Muscle of leg (tissue), 16 donors: ENCODE measurements at places on chromosomes 1 and 21. TPM values are rescaled to one million over a fixed set of nuclear protein-coding genes. Genes with fewer than 3 reads are reported as not detected.
A peak's percentile ranks its signal among the peaks of the same experiment; 100 is the strongest.

RGS5 gene
- 26.2 TPM for total RNA-seq

DNA sequence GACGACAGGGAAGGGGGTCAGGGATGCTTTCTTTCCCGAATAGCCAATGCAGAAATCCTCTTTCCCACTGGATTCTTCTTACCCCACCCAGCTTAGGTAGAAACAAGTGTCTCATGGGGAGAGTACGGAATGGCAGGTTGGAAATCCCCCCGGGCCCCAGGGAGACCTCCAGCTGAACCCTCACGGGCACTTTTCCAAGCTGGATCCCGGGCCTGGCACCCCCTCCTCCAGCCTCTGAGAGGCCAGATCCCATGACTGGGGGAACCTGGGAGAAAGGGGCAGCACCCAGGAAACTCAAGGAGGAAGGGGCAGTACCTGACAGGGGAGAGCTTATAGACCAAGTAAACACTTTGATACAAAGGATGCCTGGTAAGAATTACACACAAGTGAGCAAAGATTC, 1.3 kb downstream of the PKP1 start:
- H3K4me1 ChIP-seq = peaks cover 43% of the 10 kb centered on the region
- H3K27me3 ChIP-seq = peaks cover 48% of the 10 kb centered on the region
- H3K4me3 ChIP-seq = peak overlapping the region; percentile 39
- no peaks in the 10 kb centered on the region for H3K36me3 ChIP-seq

DNA sequence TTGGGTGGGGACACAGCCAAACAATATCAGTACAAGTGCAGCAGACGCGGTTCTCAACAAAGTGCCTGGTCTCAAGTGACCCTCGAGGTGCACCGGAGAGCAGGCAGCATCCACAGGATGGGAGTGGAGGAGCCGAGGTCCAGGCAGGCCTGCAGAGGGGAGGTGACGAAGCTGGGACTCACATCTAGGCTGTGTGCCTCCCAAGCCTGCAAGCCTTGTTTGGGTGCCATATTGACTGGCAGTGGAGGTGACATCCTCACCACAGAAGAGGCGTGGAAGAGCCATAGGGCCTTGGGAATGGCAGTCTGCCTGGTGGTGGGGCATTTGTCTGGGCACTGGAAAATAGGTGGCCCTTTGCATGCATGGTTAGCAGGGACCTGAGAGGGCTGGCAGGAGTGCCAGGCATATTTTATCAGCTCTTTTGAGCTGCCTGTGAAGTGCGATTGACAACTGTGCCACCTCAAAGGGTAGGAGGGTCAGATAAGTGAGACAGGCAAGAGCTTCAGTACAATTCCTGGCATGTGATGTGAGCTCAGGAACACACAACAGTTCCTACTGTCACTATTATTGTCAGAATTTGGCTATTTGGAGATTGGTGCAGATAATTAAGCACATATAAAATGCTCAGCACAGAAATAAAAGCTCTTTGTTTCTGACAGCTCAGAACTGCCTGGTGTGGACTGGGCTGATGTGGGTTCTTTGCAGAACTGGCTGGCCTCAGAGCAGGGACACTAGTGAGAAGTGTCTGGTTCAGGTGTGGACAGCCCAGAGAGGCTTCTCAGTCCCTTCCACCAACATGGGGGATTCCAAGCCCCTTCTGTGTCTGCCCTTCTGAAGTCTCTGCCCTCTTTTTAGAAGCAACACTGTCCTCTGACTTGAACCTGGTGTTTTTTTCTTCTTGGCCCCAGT, 347.6 kb upstream of the AJAP1 start:
- no peak overlapping the region for H3K4me3 ChIP-seq
- H3K36me3 ChIP-seq = no peaks in the 10 kb centered on the region
- no peaks in the 10 kb centered on the region for H3K27me3 ChIP-seq
- H3K27ac ChIP-seq = no peak overlapping the region
- DNase-seq = no peak
- no peaks in the 10 kb centered on the region for H3K4me1 ChIP-seq

- peaks cover 3% of the 10 kb centered on the region for H3K36me3 ChIP-seq
- no peak overlapping the region for H3K4me3 ChIP-seq
- no peak for DNase-seq
- H3K27ac ChIP-seq = peak overlapping the region; percentile 3
These were observed 9.5 kb upstream of the TARS2 start for GRCh38 chr1:150477733-150478132.

DNA sequence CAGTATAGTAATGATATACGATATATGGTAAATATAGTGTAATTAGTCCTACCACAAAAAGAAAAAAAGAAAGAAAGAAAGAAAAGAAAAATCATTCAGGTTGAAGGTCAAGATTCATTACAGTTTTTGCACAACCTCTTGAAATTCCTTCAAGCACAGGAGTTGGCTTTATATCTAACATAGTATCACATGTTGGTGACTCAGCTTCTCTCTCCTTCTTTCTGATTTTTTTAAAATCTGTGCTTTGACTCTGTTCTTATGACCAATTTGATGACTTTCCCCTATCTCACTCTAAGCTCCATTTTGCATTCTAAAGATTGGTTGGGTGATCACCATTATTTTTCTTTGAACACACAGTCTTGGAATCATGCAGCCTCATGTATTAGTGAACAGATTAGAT, 148.2 kb upstream of the COL11A1 start:
- no peaks in the 10 kb centered on the region for H3K36me3 ChIP-seq
- H3K4me3 ChIP-seq = no peak overlapping the region
- H3K27ac ChIP-seq = no peak overlapping the region
- no peaks in the 10 kb centered on the region for H3K27me3 ChIP-seq
- H3K4me1 ChIP-seq = no peaks in the 10 kb centered on the region
- DNase-seq = no peak

- H3K4me3 ChIP-seq = no peak overlapping the region
- H3K4me1 ChIP-seq = peaks cover 6% of the 10 kb centered on the region
- H3K27ac ChIP-seq = peak overlapping the region; percentile 91
- no peaks in the 10 kb centered on the region for H3K27me3 ChIP-seq
- H3K36me3 ChIP-seq = no peaks in the 10 kb centered on the region
- DNase-seq = peak; percentile 95
These were observed 28.5 kb downstream of the NIBAN1 start for GRCh38 chr1:184945678-184946412.

ANGPTL3 gene
- total RNA-seq = 0.04 TPM

GRCh38 chr21:39845571-39846130, 21.6 kb upstream of the PCP4 start:
- DNase-seq = peak; percentile 56
- H3K4me1 ChIP-seq = peaks cover 8% of the 10 kb centered on the region
- no peak overlapping the region for H3K4me3 ChIP-seq
- H3K36me3 ChIP-seq = no peaks in the 10 kb centered on the region
- no peak overlapping the region for H3K27ac ChIP-seq

PLA2G2D gene
- not detected for total RNA-seq

DNA sequence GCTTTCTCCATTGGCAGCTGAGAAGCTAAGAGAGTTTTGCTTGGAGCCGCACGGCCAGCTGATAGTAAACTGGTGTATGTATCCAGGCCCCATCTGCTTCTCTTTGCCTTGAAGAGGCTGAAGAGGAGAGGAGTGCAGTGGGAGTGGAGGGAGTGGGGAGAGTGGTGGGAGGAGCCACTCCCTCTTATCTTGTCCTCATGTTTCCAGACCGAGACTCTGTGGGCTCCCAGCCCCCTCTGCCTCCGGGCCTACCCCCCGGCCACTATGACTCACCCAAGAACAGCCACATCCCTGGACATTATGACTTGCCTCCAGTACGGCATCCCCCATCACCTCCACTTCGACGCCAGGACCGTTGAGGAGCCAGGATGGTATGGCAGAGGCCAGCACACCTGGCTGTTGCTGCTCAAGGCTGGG, 6.0 kb upstream of the LRRC71 start:
- no peak for DNase-seq
- no peak overlapping the region for H3K27ac ChIP-seq
- H3K27me3 ChIP-seq = peaks cover 6% of the 10 kb centered on the region
- peaks cover 23% of the 10 kb centered on the region for H3K4me1 ChIP-seq
- no peak overlapping the region for H3K4me3 ChIP-seq

DNA sequence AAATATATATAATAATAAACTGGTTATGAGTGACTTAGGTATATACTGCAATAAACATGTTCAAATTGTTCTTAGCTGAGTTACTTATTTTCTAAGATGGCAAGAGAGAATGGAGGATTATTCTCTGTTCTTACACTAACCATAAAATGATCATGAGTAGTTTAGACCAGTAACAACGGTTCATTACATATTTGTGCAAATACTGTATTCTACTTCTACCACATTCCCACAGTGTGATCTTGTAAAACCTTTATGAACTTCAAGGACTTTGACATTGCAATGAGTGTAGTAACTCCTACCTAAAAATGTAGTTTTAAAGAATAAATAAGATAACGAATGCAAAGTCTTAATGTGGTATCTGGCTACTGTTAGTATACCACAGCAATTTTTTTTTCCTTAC, 353.7 kb upstream of the NCAM2 start:
- no peaks in the 10 kb centered on the region for H3K27me3 ChIP-seq
- no peak overlapping the region for H3K4me3 ChIP-seq
- no peak for DNase-seq
- H3K4me1 ChIP-seq = no peaks in the 10 kb centered on the region
- H3K27ac ChIP-seq = no peak overlapping the region
- no peaks in the 10 kb centered on the region for H3K36me3 ChIP-seq

- peak; percentile 92 for DNase-seq
- no peaks in the 10 kb centered on the region for H3K4me1 ChIP-seq
- no peaks in the 10 kb centered on the region for H3K27me3 ChIP-seq
- H3K36me3 ChIP-seq = no peaks in the 10 kb centered on the region
- peak overlapping the region; percentile 73 for H3K27ac ChIP-seq
These were observed 116.8 kb upstream of the GORAB start for GRCh38 chr1:170414989-170415709.

GRCh38 chr21:30337772-30338171, 278 bp upstream of the KRTAP27-1 start:
- H3K27ac ChIP-seq = no peak overlapping the region
- H3K36me3 ChIP-seq = no peaks in the 10 kb centered on the region
- no peaks in the 10 kb centered on the region for H3K4me1 ChIP-seq
- H3K4me3 ChIP-seq = no peak overlapping the region
- H3K27me3 ChIP-seq = no peaks in the 10 kb centered on the region

DNA sequence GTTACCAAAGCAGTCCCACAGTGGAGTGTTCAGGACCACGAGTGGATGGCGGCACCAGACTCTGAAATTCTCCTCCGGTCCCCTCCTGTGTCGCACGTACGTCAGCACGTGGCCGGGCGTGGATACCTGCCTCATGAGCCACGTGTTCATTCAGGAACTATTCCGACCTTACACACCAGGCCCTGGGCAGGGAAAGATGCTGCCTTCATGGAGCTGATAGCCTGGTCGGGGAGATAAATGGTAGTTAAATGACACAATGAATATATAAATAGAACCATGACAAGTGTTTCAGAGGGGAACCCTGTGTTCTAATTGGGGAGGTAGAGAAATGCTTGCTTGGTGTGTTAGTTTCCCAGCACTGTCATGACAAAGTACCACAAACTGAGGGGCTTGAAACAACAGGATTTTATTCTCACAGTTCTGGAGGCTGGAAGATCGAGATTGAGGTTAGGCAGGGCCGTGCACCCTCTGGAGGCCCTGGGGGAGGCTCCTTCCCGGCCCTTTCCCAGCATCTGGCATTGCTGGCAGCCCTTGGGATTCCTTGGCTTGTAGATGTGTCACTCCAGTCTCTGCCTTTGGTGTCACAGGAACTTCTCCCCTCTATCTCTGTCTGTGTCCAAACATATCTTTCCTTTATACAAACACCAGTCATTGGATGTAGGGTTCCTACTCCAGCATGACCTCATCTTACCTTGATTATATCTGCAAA, 28.9 kb upstream of the GPR137B start:
- no peak overlapping the region for H3K4me3 ChIP-seq
- no peak for DNase-seq
- H3K27ac ChIP-seq = no peak overlapping the region
- H3K27me3 ChIP-seq = no peaks in the 10 kb centered on the region
- no peaks in the 10 kb centered on the region for H3K4me1 ChIP-seq
- H3K36me3 ChIP-seq = no peaks in the 10 kb centered on the region

DNA sequence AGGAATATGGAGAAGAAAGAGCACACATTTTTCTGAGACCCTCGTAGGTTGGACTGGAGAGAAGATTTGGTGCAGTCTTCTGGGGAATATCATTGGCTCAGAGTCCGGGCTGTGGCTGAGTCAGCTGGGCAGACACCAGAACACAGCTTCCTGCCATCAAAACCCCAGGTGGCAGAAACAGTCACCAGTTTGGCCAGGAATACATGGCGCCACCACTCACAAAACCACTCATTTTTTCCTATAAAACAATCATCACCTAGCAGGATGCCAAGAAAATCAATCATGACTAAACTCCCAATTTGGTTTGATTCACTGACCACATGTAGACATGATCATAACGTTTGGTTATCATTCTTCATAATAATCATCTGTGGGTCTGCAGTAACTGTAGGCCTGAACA, 178.1 kb upstream of the PBX1 start:
- H3K27me3 ChIP-seq = no peaks in the 10 kb centered on the region
- H3K4me3 ChIP-seq = no peak overlapping the region
- H3K27ac ChIP-seq = no peak overlapping the region
- no peaks in the 10 kb centered on the region for H3K36me3 ChIP-seq
- DNase-seq = peak; percentile 11

GUCA2A gene
- total RNA-seq = not detected

- H3K27ac ChIP-seq = no peak overlapping the region
- no peak for DNase-seq
- H3K27me3 ChIP-seq = peaks cover 5% of the 10 kb centered on the region
- no peaks in the 10 kb centered on the region for H3K36me3 ChIP-seq
- no peak overlapping the region for H3K4me3 ChIP-seq
- no peaks in the 10 kb centered on the region for H3K4me1 ChIP-seq
These were observed 4.8 kb upstream of the SUMO3 start for GRCh38 chr21:44822484-44823178.

DNA sequence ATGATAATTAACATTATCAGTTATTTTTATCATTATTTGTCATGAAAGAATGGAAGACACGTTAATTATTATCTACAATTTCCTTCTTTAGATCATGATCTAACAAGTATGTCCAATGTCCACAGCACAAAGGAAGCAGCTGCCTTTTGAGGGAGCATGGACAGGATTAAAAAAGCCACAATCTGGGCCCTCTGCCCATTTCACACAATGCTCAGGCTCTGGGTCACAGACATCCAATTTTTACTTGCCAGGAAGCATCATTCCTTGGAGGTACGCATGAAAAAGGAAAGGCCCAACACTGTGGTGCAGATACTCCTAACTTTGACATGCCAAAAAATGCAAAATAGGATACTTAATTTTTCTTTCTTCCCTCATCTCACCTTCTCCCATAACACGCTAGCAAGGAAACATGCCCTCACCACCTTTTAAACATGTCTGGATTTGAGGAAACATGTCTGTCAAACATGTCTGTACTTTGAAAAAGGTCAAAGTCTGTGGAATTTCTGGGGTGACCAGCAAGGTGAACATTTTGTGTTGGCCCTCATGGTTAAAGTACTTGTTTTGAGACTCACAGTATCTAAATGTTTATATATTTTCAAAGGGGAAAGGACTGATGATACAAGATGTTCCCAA, 40.0 kb downstream of the GADD45A start:
- H3K27ac ChIP-seq = no peak overlapping the region
- no peaks in the 10 kb centered on the region for H3K36me3 ChIP-seq
- no peak overlapping the region for H3K4me3 ChIP-seq
- H3K4me1 ChIP-seq = peaks cover 5% of the 10 kb centered on the region
- DNase-seq = peak; percentile 82

TNFRSF4 gene
- 3.2 TPM for total RNA-seq

SPTA1 gene
- total RNA-seq = 1.2 TPM

AIRE gene
- total RNA-seq = 0.04 TPM

FABP3 gene
- total RNA-seq = 169 TPM

- DNase-seq = no peak
- no peaks in the 10 kb centered on the region for H3K36me3 ChIP-seq
- peaks cover 7% of the 10 kb centered on the region for H3K4me1 ChIP-seq
- H3K27me3 ChIP-seq = peaks cover 37% of the 10 kb centered on the region
- H3K27ac ChIP-seq = no peak overlapping the region
- no peak overlapping the region for H3K4me3 ChIP-seq
These were observed 2.7 kb downstream of the FAM3B start for GRCh38 chr21:41319273-41319672.
